Activated CD4-positive, alpha-beta T cell treated with anti-CD3 and anti-CD28 coated beads, Interleukin-2, amount 50 U/mL, for 48 hours (primary cell): ENCODE measurements at places on chromosomes 6 and 20.

DNA sequence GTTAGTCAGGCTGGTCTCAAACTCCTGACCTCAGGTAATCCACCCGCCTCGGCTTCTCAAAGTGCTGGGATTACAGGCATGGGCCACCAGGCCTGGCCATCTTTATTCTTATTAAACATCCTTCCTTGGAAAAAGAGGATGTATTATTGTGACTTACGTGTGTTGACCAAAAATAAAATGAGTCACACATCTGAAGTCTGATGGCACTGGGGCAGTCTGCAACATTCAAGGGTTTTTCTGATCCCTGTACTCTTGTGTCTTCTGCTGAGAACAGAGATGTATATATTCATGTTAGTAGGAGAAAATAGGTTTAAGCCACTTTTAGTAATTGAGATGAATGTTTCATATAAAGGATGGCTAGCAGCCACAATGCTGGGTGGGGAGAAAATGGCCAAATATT lies 129.9 kb upstream of the RIPOR2 start:
- no peak for DNase-seq

- peak; percentile 60 for DNase-seq
These were observed 131.9 kb upstream of the BTN3A2 start for GRCh38 chr6:26232940-26233648.

DNA sequence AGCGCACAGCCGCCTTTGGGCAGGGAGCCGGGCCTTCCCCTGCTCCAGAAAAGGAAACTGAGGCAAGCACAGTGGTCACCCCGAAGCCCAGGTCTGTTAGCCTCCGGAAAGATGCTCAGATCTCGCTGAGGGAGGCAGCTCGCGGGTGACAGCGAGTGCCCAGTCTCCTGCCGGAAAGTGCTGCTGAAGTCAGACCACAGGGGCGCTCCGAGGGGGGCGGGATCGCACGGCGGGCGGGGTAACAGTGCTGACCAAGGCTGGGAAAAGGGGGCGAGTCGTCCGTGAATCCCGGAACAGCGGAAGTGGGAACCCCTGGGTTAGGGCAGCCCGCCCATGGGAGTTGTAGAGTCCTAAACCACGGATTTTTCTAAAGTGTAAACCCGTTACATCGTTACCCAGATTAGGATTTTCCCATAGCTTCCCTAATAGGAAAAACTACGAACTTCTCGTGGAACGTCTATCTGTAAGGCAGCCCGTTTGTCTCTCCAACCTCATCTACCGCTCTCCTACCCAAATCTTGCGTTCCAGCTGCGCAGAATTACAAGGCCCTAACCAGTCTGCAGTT lies 504 bp downstream of the VPS16 start:
- DNase-seq, result peak; percentile 56

GRCh38 chr6:43790031-43790430 lies 20.0 kb downstream of the VEGFA start:
- DNase-seq, result no peak
